ENCODE measurements at places on chromosomes 6 and 20.

DNA sequence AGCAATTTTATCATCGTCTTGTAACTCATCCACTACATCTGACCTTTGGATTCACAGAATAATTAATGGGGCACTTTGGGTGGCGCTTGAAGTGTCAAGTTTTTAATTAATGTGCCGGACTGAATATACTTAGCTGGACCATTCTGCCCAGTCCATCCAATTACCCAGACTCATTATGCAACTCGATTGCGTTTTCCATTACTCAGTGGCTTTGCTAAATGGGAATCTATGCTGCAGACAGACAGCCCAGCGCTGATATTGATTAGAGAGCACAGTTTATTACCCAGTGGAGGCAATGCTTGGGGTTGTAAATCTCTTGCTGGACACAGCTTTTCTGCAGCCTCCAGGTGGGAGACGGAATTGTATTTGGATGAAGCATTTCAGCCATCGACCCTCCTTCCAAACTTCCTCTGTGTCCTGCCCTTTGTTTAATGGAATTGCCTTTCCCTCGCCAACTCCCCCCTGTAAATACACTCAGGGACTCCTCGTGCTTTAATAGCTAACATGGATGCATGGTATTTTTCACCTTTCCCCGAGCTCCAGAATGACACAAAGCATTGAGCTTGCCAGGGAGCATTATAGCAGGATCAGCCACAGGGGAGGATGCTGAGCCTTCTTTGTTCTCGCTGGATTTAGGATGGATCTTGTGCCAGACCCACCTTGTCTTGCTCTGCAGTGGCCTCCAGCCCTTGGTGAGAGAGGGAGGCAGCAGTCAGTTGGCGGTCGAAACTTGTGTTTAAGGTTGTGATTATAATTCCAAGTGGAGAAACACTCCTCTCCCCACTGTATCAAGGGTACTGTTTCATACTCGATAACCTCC is 59.7 kb downstream of the EDN3 start:
- no peak for DNase-seq

DNA sequence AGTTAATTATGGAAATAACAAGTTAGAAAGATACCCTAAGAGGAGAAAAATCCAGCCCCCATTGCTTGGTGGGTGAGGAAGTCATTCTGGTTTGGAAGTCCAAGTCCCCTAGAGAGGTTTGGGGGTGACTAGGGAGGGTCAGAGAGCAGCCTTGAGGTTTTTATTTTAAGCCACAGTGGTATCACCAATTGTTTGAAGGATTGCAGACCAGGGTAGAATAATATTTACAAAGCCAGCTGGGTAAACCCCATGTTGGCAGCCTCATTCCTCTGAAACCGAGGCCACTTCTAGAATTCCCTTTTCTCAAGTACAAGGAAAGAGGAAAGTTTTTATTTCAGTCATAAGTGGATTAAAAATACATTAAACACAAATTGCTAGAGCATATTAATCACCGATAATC is 99.7 kb downstream of the TMEM170B start:
- DNase-seq, result no peak

DNA sequence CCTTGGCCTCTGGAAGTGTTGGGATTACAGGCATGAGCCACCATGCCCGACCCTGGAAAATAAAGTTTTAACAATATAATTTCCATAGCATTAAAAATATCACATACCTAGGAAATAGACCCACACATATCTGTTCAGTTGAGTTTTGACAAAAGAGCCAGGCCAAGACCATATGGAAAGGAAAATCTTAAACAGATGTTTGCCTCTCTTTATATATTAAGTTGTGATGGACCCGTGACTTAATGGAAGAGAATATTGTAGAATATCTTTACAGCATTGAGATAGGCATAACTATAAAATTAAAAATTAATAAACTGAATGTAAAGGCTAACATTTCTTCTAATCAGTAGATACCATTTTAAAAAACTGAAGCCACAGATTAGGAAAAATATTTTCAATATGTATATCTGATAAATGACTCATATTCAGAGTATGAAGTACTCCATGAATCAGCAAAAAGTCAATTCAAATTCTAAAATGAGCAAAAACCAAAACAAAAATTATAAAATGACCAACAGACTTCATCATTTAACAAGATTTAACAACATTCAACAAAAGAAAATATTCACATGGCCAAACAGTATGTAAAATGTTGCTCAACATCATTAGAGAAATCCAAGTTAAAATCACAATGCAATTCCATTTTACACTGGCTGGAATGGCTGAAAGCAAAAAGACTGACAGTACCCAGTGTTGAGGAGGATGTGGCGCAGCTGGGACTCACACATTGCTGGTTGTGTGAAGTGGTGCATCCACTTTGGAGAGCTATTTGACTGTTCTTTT is 43.3 kb downstream of the GTF2H5 start:
- DNase-seq, result no peak

- no peak for DNase-seq
Observed at GRCh38 chr6:26197933-26198721, 110.9 kb downstream of the HFE start.

GRCh38 chr6:149140910-149141290 is 176.6 kb upstream of the TAB2 start:
- DNase-seq, result no peak

GRCh38 chr20:23232679-23233308 is 117.8 kb upstream of the NXT1 start:
- no peak for DNase-seq

DNA sequence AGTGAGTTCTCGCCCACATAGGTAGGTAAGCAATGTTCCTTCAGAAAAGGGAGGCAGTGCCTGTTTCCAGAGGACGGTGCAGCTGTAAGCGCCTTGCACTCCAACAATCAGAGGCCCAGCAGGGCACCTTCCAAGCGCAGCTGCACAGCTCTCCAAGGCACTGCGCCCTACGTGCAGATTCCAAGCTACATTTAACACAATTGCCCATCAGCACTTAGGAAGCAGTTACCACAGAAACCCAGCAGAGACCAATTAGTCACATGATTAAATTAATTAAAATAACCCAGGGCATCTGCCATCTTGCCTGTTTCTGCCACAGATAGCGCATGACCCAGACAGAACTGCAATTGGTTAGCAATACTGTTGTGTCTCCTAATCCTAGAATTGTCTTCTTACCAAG is 65.5 kb downstream of the SOBP start:
- DNase-seq, result no peak

DNA sequence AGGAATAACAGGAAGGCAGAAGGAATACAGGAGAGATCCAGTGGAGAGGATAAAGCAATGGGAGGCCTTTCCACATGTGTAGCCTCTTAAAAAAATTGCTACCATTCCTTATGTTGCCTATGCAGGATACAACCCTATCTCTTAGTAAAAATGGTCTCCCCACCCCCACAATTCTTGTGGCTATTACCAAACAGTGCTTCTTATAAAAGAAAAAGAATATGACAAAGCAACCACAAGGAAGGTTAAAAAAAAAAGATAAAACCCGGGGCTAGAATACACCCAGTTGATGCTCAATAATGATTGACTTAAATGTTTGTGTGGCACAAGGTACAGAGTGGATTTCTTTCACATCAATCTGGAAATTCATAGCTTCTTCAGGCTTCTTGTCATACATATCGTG is 250.9 kb downstream of the HIVEP2 start:
- no peak for DNase-seq

- DNase-seq, result no peak
Observed at GRCh38 chr6:36755435-36756348, 58.1 kb downstream of the RAB44 start.

DNA sequence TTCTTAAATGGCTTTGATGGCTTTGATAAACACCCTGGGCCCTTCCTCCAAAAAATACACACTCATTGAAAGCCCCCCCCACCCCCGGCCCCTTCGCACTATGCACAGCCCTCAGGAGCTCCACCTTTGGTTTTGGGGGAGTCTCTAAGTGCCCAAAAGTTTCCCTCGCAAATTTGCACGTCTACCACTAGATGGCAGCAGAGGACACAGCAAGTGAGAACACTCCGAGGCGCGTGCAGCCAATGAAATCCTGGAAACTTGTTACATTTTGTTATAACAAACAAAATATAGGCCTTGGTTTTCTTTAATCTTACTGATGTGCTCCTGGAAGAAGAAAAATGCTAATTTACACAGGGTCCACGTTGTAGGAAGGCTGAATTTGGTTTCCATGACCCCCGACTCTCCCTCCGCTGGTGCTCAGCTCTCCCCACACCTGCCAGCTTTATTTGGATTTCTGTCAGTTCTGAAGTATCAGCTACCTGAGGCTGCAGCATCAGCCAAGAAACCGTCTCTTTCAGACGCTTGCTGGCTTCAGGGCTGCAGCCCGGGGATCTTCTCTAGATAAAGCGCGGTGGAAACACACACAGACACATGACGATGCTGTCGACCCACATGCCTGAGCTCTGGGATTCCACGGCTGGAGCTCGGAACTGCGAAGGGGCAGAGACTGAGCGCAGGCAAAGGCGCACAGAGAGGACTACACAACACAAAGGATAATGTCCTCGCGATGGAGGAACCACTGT is 148.3 kb upstream of the RPS6KA2 start:
- no peak for DNase-seq

- no peak for DNase-seq
Observed at GRCh38 chr20:57948180-57948955, 238.6 kb upstream of the PMEPA1 start.

DNA sequence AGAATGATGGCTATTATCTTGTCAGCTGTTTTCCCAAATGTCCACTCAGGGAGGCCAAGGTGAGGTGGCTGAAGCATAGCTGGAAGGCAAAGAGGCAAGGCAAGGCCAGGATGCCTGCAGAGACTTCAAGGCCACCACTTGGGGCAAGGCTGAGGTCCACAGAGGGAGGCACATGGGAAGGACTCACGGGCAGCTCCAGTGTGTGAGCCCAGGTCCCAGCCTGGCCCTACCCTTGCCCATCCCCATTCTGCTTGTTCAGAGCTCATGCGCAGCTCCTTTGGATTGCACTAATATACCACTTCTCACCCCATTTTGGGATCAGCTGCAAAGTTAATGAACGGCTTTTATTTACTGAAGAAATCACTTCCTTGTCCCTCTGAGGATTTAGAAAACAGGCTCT is 111.1 kb upstream of the KCNK16 start:
- no peak for DNase-seq

- no peak for DNase-seq
Observed at GRCh38 chr20:38953630-38954340, 8.4 kb upstream of the DHX35 start.

DNA sequence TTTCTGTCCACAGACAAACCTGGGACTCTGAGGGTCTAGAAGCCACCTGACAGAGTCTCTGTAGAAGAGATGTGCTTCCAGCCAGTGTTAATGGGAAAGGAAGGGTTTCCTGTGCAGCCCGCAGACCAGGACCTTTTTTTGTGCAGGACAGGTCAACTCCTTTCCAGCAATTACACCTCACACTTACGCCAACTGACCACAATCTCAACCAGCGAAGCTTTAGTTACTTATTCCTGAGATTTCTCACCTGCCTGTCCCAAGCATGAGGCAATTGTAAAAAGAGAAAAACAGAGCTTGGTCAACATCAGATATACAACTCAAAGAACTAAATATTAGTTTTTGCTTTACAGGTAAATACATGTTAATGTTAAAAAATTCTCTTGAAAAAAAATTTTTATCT is 393.8 kb upstream of the ID4 start:
- no peak for DNase-seq

GRCh38 chr20:41249411-41250281 is 67.9 kb downstream of the ZHX3 start:
- DNase-seq, result no peak

GRCh38 chr6:133551436-133551835 is 310.3 kb downstream of the EYA4 start:
- DNase-seq, result no peak
